ENCODE measurements at places on chromosomes 12 and 14.
A peak's percentile ranks its signal among the peaks of the same experiment; 100 is the strongest.

DNA sequence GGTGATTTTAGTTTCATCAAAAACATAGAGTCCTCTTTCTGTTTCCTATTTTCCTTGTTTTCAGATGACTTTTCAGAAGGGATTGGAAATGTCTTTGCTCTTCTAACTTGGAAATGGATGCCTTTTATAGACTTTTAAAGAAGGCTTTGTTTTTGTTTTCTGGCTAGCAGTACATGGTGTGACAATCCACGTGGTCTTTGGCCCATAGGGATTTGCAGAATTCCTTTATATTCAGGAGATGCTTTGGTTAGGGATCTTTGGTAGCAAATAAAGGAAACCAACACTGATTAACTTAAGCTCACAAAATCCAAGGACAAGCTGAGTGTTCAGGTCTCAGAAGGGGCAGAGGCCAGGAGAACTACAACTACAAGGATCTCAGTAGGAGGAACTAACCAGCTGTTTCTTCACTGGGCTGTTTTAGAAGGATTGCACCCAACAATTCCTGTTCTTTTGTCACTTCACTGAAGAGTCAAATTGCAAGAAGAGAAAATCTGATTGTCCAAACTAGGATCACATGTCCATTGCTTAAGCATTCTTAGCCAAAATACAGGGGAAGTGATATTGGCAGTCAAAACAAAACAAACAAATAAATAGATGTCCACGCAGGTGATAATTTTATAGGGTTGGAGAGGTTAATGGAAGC lies 58.6 kb upstream of the MANSC4 start:
- no peak for DNase-seq

DNA sequence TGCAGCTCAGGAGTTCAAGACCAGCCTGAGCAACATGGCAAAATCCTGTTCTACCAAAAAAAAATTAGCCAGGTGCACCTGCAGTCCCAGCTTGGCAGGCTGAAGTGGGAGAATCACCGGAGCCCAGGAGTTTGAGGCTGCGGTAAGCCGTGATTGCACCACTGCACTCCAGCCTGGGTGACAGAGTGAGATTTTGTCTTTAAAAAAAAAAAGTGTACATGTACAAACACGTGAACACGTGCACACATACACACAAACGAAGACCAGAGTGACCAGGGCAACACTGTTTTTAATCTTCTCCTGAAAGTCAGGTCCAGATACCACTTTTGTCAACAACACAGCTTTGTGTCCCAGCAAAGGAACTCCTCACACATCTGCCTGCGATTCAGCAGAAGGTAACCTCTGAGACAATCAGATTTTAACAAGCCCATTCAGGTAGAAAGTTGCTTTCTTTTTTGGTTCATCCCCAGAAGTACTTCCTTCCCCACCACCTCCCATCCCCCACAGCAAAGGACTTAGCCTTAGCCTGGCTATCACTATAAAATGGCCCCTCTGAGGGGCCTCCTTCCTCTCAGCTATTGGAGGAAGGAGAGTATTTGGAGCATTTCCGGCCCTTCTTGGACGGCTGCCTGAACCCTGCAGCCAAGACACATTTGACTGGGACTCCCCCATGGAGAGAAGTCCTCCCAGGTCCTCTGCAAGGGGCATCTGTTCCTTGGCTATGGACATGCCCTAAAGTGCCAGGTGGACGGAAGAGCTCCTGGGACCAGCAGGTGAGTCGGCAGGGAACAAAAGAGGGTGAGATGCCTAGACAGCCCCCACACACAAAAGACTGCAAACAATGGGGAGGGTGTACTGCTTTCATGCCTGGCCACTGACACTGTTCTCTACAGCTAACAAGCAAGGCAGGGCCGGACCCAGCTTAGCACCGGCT lies 9.8 kb downstream of the CTDSP2 start:
- peak; percentile 49 for DNase-seq

GRCh38 chr14:69014829-69015259 lies 35.7 kb upstream of the ACTN1 start:
- no peak for DNase-seq

- DNase-seq, result peak; percentile 67
Observed at GRCh38 chr12:124713436-124714082, 146.1 kb upstream of the NCOR2 start.

GRCh38 chr12:53086361-53086760 lies 7.2 kb upstream of the SPRYD3 start:
- DNase-seq, result no peak

- DNase-seq, result no peak
Observed at GRCh38 chr12:88228720-88229119, 86.6 kb downstream of the TMTC3 start.

- DNase-seq, result no peak
Observed at GRCh38 chr12:90841336-90841735, 113.6 kb downstream of the CCER1 start.

DNA sequence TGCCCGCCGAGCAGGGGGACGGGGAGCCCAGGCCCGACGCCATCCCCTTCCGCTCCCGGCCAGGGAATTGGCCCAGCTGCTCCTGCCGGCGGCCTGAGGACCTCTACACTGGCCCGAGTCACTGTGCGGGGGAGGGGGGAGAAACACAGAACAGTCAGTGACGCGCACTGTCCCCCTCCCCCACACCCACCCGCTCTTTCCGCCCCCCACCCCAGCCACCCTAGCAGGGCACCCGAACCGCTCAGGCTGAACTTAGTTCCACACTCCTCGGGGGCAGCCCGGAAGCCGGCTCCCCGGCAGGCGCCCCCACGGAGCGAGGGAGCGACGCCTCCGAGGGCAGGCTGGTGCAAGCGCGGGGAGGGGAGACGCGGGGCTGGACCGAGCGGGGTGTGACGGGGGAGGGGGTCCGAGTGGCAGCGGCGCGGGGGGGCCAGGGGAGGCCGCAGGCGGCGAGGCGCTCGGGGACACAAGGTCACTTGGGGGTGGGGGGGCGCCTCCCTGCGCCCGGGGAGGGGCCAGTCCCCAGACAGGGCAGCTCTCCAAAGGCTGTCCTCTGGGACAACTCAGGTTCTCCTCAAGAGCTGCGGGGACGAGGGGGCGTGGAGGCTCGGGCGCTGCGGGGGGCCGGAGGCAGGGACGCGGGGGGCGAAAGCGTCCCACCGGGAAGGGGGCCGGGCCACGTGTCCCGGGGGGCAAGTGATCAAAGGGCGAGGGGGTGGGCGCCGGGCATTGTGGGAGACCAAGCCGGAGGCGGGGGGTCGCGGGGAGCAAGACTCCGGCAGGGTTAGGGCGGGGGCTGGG lies 648 bp downstream of the CHD4 start:
- DNase-seq, result peak; percentile 69

DNA sequence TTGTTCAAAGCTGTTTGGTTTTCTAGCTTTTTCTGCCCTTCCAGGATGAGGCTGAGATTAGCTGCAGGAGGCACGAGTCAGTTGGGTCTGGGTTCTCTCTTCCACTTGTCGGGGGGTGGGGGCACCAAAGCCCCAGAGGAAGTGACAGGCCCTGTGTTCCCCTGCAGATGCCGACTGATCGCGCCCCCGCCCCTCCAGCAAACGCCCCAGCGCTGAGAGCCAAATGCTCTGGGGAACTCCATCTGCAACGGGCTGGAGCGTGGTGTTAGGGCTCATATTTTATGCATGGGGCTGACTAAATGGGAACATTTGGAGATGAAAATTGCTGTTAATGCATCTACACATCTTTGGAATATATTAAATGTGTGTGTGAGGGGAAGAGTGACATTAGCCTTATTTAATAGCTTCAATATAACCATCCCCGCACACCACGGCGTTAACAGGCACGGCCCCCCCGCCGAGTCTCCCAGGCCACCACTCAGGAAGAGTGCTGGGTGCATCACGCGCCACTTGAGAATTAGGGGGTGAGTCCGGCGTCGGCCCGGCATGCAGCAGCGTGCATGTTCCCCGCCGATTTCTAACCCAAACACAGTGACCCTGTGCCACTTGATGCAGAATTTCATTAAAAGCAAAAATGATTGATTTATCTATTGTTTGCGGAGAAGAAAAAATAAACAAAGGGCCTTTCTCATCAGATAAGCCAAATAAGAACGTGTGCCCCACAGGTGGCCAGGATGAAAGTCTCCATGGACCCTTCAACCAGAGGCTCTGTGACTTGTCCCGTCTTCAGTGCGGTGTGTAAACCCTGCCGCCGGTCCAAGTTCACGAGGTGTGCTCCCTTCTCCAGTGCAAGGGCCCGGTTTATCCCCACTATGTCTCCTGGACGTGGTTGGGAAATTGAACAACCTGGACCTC lies 165.0 kb upstream of the RTL1 start:
- no peak for DNase-seq

- no peak for DNase-seq
Observed at GRCh38 chr12:105198961-105199360, 37.0 kb downstream of the APPL2 start.

DNA sequence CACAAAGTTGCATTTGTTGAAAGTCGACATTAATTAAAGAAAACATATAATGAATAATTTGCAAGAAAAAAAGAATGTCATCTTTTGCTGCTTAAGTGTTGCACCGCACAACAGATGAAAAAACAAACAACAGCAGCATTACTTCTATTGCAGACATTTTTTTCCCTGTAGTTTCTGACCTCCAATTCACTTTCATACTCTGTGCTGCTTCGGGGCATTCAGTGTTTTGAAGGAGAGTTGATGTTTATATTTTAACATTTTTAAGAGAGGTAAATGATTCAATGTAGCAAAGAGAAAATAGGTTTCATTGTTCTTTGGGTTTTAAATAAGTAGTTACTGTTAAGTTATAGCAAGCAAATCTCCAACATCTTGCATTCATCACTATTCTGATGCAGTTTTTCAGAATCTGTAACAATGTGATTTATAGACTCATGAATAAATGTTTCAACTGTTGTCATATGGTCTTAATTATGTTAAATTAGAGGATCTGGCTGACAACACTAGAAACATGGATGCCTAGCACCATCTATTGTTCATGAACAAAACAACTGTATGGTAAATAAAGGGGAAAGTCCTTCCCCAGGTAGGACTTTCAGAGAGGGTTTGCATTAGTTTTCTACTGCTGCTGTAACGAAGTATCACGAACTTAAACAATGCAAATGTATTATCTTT lies 168.1 kb downstream of the BCAT1 start:
- DNase-seq, result no peak

- no peak for DNase-seq
Observed at GRCh38 chr12:63909746-63910145, 65.2 kb downstream of the SRGAP1 start.

DNA sequence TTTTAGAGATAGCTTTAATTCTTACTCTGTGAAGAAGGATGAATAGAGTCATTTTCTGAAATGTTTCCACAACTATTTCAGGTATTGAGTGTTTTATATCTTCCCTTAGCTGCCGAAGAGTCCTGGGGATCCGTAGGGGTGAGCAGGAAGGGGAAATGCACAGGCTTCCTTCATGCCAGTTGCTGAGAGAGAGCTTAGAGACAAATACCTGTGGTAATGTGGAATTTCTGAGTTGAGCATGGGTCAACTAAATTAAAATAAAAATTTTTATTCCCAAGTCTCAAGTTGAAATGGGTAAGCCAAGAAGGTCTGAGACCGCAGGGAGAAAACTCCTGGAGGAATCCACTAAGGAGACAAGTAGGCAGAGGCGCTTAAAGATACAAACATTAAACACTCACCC lies 185.7 kb downstream of the DAD1 start:
- no peak for DNase-seq

DNA sequence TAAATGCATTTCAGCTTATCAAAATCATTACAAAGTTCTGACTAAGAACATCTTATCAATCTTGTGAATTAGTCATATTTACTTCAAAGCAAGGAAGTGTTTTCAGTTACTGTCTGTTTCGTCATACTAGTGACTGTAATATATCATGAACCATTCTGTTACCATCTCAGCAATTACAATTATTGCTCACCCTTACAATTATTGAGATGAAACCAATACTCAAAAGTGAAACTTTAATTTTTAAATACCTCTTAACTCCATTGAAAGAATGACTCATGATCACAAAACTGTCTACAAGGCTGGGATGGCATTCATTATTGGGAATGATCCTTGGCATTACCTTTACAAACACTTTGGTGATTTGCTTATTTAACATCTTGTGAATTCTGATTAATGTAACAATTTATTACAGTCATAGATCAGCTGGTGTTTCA lies 90.3 kb downstream of the RPS6KA5 start:
- DNase-seq, result no peak

- no peak for DNase-seq
Observed at GRCh38 chr14:85471744-85472143, 58.2 kb upstream of the FLRT2 start.

DNA sequence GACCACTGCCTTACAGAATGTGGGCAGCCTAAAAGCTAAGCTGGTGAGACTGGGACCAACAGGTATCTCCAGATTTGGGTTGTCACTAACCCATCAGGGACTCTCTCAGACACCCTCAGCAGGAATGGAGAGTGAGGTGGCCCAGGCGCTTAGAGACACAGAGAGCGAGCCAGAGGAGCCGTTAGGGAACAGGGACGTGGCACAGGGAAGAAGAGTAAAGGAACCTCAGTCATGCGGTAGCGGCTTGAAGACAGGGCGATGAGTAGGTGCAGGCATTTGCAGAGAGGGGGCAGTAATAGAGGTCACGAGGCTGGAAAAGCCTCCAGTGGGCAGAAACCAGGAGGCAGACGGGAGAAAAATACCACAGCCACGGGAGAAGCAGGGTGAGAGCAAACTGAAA lies 158.0 kb upstream of the CCND2 start:
- no peak for DNase-seq

- peak; percentile 38 for DNase-seq
Observed at GRCh38 chr12:6827437-6827911, 733 bp upstream of the P3H3 start.

DNA sequence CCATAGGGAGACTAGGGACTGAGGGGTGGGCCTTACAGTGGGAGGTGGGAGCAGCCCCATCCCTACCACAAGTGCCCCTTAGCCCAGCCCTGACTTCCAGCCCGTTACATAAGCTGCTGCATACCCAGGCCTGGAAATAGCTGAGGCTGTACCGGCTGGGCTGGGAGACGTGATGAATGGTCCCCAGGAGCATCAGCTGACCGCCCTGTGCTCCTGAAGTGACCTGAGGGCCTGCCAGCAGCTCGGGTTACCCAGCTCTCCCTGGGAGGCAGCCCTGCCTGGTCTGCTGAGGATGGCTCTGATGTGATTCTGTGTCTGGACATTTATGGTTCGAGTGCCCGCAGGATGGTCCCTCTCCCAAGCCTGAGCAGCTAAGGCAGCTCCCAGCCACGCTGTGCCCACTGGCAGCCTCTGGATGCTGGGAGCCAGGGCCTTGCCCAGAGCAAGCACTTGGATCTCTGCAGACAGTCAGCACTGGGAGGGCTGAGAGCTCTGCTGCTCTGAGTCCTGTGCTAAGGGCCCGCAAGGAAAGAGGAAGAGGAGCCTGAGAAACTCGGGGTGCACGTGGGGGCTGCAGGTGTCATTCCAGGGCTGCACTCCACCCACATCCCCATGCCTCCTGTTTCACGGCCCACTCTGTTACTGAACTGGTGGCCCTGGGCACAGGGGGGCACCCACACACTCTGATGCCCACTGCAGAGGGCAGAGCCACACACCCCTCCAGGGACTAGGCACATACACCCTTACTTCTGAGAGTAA lies 20.5 kb downstream of the TAMALIN start:
- DNase-seq, result no peak

GRCh38 chr14:98953551-98954348 lies 318.2 kb downstream of the BCL11B start:
- no peak for DNase-seq

Measured in CD4-positive, alpha-beta T cell treated with Interleukin-12 subunit alpha and Interleukin-12 subunit beta, for 1 hour (primary cell).